Urinary bladder (tissue), 4 donors: ENCODE measurements at places on chromosomes 5 and 9. TPM values are rescaled to one million over a fixed set of nuclear protein-coding genes. Genes with fewer than 3 reads are reported as not detected.

- no peak for DNase-seq
These were observed 10.8 kb downstream of the FIBCD1 start for GRCh38 chr9:130927995-130928900.

DNA sequence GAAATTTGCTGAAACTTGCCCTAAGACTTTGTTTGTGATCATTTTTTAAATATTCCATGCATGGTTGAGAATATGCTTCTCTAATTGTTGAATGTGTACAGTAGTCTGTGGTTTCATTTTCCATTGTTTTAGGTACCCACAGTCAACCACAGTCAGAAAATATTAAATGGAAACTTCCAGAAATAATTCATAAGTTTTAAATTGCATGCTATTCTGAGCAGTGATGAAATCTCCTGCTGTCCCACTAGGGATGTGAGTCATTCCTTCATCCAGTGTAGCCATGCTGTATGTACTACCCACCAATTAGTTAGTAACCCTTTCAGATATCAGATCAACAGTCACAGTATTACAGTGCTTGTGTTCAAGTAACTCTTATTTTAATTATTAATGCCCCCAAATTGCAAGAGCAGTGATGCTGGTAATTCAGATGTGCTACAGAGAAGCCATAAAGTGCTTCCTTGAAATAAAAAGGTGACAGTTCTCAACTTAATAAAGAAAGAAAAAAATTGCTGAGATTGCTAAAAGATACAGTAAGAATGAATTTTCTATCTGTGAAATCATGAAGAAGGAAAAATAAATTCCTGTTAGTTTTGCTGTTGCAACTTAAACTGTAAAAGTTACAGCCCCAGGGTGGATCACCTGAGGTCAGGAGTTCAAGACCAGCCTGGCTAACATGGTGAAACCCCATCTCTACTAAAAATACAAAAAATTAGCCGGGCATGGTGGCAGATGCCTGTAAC is 79.9 kb upstream of the FBXL17 start:
- no peak for DNase-seq

GRCh38 chr9:126391713-126392661 is 65.4 kb downstream of the MVB12B start:
- DNase-seq = no peak

GRCh38 chr9:68895741-68896478 is 118.0 kb downstream of the PRKACG start:
- DNase-seq = no peak

DNA sequence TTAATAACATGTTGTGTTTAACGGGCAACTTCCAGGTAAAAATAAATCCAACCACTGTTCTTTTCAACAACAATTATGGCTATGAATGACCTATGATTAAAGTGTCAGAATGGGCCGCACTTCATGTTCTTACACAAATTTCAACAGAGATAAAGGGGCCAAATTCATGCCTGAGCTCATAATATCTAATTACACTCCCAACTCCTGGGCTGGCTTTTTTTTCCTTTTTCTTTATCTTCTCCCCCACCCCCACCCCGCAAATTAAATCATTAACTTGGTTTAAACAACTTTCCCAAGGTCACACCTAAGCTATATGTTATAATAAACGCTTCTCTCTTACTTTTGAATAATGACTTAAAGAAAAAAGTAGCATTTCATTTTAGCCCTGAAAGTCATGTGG is 25.8 kb downstream of the ZNF608 start:
- no peak for DNase-seq

DNA sequence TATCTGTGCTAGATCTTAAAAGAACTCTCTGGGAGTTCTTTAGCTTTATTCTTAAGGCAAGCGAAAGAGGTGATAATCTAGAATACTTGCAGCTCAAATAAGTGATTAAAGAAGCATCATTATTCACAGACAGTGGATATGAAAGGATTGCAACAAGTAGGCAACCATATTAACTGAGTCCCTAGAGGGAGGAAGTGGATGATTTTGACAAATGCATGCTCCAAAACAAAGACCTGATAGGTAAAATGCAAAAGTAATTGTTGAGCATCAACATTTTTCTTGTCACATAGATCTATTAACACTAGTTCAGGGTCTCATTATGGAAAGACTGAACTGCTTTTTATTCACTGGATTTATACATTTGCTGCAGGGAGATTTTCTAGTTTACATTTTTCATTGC is 109.1 kb downstream of the EDIL3 start:
- no peak for DNase-seq

DNA sequence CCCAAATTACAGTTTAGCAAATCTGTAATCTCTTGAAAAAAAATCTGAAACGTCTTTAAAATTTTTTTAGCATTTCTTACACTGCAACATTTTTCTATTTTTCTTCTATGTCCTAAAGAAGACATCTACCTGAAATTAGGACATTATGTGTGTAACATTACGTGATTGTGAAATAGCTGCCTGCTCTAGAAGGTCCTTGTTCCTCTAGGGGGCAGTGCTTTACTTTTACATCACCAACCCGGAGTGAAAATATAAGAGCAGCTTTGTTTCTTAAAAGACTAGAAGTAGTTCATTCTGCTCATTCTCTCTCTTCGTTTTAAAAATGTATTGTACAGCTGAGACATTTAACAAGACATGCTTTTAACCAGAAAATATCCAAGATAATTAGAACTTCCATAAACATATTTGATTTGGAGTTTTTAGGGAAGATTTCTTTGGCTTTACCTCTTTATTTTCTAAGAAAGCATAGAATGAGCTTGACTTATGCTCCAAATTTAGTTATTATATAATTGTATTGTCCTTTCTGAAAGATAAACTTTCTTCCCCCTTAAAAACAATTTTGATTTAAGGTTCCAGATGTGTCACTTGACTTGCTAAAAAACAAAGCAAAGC is 48.1 kb upstream of the RIOK2 start:
- DNase-seq = peak; percentile 58

- DNase-seq = no peak
These were observed 143.7 kb downstream of the C5orf15 start for GRCh38 chr5:133824661-133825254.

- DNase-seq = peak; percentile 56
These were observed at the start of gene ZNF474 for GRCh38 chr5:122129306-122129705. TSS of gene ZNF474 (plus strand) at chr5:122129546. CDS start at chr5:122151991, 22,445 bp downstream.

- DNase-seq = no peak
These were observed 166.5 kb upstream of the PHYKPL start for GRCh38 chr5:178398901-178399700.

DNA sequence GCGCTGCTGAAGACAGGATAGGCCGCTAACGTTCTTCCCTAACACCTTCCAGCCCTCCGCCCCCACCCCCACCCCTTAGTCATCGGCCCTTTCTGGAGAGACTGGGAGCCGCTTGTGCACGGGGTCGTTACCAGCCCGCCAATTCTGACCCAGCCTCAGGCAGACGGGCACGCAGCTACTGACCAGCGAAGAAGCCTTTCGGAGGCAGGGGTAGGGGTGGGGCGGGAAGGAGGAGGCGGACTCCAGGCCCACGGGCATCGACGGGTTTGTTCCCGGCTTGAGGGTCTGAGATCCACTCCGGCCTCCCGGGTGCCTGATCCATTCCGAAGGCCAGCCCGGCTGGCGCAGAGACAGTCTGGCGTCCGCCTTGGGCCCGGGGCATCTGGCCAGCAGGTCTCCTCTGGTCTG is 729 bp upstream of the HAND1 start:
- DNase-seq = no peak

- no peak for DNase-seq
These were observed 134.7 kb downstream of the MACIR start for GRCh38 chr5:103393101-103393754.

GRCh38 chr5:44747396-44747795 is 61.4 kb upstream of the MRPS30 start:
- DNase-seq = no peak

DNA sequence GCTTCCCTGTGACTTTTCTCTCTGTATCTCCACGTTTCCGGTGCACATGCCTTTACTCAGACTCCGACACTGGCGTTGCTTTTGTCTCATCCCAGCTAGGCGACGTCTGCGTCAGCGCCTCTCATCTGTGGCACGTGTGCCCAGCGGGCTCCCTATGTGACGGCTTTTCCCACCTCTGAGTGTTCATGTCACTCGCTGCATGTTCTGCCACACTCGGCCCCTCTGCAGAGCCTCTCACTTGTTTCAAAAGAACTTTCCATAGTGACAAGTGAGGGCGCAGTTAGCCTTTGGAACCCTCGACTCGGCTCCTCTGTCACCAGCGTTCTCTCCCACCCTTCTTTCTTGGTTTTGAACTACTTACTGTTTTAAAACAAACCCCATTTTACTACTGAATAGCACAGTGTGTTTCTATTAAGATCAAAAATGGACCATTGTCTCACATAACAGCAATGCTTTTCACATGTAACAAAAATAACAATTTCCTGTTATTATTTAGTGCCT is 113.4 kb upstream of the CACNA1B start:
- no peak for DNase-seq

DNA sequence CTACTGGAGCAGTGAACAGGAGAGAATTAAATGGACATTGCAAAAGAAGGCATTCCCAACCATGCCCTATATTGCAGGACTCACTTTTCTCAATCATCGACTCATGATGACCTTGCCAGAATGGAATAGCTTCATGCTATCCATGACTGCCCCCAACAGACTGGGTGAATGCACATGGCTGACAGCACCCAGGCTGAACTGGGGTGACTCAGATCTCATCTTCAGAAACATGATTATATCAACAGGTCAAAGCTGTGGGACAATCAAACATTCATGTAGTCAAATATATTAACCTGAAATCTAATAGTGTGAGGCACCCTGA is 34.7 kb upstream of the MIER3 start:
- DNase-seq = no peak

DNA sequence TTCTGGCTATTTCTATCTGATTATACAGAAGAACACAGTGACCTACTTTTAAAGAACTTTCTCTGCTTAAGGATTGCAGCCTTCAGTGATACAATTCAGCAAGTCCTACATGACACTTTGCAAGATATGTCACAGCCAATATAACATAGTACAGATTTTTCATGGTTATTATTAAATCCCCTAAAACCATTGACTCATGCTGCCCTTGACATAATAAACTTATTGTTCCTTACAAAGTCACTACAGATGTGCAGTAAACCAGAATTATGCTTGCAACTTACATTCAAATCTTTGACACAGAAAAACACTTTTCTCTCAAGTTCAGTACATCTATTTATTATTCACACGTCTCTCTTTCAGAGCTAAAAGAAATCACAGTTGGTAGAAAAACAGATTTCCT is 1136.3 kb upstream of the ACO1 start:
- no peak for DNase-seq

DNA sequence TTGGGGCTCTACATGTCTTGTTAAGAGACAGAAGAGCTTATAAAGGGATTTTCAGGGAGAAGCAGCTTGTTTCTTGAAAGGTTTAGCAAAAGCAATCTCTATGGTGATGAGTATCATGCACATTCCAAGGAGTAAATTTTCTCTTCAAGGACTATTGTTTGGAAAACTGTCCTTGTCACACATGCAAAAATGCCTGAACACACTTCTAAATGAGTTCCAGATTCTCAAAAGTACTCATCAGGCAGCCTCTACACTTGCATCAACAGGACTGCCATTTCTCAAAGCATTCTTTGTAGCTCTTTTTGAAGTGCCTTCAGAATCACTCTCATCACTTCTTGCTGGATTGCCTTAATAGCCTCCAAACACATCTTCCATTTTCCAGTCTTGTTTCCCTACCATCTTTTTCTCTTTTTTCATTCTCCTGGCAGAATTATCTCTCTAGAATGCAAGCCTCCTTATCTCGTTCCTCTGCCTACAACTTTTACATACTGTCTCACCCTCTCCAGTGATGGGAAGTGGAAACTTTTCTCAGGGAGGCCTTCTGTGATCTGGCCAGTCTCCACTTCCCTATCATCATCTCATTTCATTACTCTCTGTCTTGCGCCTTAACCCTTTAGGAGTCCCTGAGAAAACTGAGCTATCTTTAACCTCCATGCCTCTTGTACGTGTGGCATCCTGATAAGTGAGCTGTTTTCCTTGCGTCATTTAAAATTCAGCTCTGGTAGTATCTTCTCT is 631.5 kb upstream of the TLE4 start:
- no peak for DNase-seq

- no peak for DNase-seq
These were observed 48.0 kb upstream of the NEK6 start for GRCh38 chr9:124209774-124210173.

DNA sequence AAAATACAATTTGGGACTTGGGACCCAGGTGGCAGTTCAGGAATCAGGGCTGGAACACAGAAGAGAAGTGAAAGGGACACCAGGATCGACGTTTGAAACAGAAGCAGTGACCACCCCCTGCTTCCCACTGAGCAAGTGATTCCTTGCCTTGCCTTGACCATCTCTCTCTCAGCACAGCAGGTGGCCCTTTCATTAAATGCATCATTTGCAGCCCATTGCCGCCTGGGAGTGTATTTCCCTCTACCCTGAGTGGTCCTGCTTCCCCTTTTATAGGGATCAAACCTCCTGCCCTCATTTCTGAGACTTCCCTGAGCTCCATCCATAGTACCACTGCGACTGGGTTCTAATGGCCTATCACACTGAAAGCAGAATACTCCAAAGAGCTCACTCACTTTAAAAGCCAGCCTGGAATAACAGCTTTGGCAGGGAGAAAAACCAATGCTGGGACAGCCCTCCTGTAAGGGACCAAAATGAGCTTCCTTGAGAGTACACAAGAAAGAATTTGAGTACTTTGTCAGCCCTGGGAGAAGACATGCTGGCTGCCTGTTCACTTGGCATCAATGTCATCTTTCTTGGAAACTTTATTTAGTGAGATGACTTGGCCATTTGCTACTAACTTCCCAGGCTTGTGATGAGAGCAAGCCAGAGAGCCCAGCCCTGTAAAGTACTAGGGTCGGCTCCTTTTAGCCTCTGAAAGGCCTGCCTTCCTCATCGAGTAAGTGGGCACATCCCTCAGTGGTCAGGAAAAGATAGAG is 149.7 kb downstream of the SLIT3 start:
- DNase-seq = no peak

GRCh38 chr5:104778-105296 is 12.9 kb downstream of the PLEKHG4B start:
- DNase-seq = no peak

PSD2 gene
- total RNA-seq = 0.48 TPM

OR1Q1 gene
- not detected for total RNA-seq

TLR4 gene
- total RNA-seq = 24.1 TPM

PCDH12 gene
- total RNA-seq = 14.6 TPM

HACD4 gene
- 14.5 TPM for total RNA-seq

ADAMTS6 gene
- total RNA-seq = 23.1 TPM

SH3PXD2B gene
- 24.3 TPM for total RNA-seq

PCDHGB5 gene
- 13.5 TPM for total RNA-seq
